SJSA1 (cell line): ENCODE measurements at places on chromosomes 2 and 18.

GRCh38 chr2:12931186-12931844, 214.6 kb downstream of the TRIB2 start:
- peak; percentile 47 for DNase-seq

DNA sequence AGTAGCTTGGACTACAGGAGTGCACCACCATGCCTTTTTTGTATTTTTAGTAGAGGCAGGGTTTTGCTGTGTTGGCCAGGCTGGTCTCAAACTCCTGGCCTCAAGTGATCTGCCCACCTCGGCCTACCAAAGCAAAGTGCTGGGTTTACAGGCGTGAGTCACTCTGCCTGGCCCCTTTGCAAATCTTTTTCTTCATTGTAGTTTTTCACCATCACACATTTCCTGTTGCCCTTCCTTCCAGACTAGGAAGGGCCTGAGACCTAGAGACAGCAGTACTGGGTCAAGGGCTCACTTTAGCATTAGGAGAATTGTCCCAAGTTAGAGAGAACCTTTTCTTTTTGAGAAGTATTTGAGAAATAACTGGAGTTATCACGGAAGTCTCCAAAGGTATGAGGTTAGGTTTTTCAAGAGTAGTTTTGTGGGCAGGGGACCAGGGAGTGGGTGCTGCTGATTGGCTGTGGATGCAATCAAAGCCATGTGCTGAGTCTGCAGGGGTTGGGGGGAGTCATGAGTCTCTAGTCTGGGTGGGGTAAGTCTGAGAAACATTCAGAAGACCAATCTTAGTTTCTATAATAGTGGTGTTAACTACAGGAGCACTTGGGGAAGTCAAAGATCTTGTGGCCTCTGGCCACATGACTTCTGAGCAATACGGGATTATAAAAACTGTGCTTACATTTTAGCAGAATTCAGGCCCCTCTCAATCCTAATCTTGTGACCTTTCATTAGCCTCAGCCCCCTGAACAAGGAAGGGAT, 23.7 kb downstream of the B3GNT2 start:
- DNase-seq: no peak

GRCh38 chr2:222483513-222484039, 59.2 kb downstream of the SGPP2 start:
- DNase-seq: no peak

GRCh38 chr2:120701499-120701898, 34.2 kb upstream of the GLI2 start:
- no peak for DNase-seq
